ENCODE measurements at places on chromosomes 3 and 15. TPM values are rescaled to one million over a fixed set of nuclear protein-coding genes. Genes with fewer than 3 reads are reported as not detected.

GRCh38 chr3:60854791-60855190, 396.5 kb downstream of the FHIT start:
- no peak for DNase-seq

- no peak for DNase-seq
Measured at GRCh38 chr15:73047882-73048281, 4.4 kb upstream of the NEO1 start.

DNA sequence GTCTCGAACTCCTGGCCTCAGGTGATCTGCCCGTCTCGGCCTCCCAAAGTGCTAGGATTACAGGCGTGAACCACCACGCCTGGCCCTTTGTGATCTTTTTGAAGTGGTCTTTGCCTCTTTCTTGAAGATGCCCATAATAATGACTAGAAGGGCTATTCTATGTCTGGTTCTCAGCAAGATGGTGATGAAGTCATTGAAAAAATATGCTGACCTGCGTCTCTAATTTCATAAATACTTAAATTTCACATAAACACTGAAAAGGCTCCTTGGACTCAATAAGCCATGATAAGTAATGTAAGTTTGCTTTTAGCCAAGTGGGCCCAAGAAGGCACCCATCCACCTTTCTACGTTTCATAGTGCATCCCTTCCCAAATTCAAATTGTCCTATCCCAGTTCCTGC, 775 bp upstream of the MAPK6 start:
- no peak for DNase-seq

DNA sequence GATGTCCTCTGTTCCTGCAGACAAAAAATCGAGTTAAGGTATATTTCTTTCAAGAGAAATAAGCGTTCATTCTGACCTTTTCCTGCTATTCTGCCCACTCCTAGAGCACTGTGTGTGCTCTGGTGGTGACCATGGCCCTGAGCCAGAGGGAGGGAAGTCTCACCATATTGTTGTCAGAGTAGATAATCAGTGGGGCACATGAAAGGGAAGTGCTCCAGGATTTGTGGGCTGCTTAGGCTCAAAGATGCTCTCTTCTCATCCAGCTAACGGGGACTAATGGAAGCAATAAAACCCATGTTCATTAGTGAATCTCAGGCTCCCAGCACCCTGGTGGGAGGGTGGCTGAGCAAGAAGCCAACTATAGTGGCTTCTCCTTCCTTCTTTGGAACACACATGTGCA, 70.7 kb upstream of the EOMES start:
- no peak for DNase-seq

DNA sequence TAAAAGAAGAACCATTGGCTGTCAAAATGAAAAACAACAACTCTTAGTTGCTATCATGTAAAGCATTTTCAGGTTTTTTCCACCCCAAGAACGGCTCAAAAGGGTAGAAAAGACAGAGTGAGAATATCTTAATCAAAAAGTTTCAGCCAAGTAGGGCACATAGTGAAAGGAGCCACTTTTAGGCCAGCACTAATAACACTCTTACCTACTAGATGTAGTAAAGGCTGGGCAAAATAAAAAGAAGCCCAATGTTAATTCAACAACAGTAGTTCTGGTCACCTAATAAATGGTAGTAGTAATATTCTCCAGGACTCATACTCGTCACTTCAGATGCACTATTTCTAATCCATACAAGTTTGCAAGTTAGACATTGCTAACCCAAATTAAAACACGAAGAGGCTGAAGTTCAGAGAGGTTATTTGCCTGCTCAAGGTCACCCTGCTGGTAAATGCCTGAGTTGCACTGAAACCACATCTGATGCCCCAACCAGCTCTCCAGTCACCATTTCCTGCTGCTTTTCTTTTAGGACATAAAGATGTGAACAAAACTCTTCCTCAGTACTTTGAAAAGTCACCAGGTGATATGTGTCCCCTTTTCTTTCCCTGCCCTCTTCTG, 7.5 kb downstream of the GOLIM4 start:
- DNase-seq: no peak

DNA sequence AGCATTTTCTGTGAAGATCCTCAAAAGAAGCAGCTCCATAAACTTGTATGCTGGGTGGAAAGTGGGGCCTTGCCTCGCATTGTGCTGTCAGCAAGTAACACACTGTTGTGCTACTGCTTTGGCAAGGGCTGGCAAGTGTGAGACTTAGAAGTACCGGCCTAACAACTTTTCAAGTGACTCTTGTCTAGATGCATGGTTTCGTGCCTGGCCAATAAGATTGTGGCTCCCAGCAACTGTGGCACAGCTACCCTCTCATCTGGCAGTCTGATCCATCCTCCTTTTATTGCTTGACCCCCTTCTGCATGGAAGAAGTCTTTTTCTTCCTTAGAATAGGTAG, 79.4 kb upstream of the VEPH1 start:
- DNase-seq: no peak

- no peak for DNase-seq
Measured at GRCh38 chr15:83845230-83845629, 191.3 kb downstream of the ADAMTSL3 start.

DNA sequence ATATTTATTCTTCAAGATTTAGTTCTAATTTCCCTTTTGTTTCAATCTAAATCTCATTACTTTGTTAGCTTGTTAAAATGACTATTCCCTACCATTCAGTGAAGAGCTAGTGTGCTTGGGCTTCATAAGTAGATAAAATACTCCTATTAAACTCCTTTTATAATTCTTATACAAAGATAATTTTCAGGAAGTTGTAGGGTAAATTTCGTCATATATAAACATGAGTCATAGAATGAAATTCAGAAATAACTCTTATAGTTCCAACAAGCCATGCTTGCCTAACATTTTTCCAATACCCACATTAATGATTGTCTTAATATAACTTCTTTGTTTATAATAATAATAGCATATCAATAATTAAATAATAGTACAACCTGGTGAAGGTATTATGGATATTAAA, 407.3 kb downstream of the NAALADL2 start:
- DNase-seq: no peak

DNA sequence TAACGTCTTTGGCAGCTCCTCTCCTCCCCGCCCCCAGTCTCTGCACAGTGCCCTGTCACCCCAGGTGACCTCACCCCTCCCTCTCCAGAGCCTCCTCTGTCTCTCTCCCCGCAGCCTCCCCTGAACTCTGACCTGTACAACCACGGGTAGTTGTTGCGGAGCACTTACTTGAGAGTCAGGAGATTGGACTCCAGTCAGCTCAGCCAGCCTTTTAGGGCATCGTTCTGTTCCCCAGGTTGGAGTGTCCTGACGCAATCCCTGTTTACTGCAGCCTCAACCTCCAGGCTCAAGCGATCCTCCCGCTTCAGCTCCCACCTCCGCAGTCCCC, 177.7 kb downstream of the UACA start:
- no peak for DNase-seq

- DNase-seq: no peak
Measured at GRCh38 chr3:125028657-125029056, 27.1 kb downstream of the HEG1 start.

DNA sequence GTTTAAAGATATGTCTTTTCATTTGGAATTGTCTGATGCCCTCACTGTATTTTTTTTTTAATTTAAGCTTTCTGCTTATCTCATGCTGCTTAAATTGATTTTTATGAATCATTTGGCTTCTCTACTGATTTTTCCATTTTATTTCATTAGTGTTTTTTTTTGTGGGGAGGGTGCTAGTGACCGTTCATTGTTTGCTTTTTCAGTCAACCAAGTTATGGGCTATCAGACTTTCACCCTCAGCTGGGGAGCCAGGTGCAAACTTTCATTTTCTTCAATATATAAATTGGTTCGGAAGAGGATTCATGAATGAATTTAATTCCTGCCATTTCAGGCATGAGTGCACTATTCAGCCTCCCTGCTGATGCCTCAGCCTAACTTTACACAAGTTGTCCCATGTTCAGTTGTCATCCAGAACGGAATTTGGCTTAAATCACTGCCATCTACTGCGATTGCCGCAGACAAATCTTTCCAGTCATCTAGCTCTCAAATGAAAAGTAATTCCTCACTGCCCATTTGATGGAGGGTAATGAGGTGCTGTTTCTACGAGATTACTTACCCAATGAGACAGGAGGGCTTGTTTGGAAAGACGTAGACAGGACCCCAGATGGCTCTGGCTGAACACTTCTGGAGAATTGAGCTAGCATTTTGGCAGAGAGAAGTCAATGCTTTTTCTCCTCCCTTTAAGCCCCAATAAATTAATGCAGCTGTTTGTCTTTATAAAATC, 89.9 kb upstream of the RORA start:
- DNase-seq: no peak

GRCh38 chr15:84666373-84666772, 8.4 kb upstream of the NMB start:
- DNase-seq: no peak

GRCh38 chr3:123318374-123318773, 116.6 kb downstream of the SEC22A start:
- DNase-seq: no peak

GRCh38 chr15:69265347-69265955, 33.3 kb upstream of the PAQR5 start:
- DNase-seq: no peak

- no peak for DNase-seq
Measured at GRCh38 chr3:159711560-159712333, 276.9 kb upstream of the IL12A start.

DNA sequence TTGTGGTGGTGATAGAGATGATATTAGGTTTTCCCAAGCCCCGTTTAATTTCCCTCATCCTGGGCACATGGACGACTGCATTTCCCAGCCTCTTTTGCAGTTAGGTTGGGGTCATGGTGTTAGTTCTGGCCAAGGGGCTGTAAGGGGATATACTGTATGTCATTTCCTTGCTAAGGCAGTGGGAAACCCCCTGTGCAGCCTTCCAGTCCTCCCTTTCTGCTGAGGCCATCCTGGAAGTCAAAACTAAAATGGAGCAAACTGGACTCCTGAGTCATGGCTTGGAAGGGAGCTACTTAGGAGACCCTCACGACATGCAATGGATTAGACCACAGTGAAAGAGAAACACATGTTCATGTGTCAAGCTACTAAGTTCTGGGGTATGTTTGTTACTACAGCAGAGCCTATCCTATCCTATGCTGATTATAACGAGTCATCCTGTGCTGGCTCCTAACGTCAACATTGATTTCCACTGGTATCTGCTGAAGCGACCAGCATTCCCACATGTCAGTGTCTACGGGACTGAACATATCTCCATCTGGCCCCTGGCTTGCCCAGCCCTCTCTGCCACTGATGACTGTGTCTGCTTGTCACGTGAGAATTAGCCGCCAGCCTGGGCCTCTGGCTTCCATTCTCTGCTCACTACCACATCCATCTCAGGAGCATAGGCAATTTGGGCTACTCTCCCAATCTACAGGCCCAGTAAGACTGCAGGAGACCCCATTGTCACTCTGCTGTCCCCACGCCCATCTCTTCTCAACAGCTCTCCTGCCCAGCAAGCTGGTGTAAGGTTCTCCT, 85.6 kb upstream of the MEF2A start:
- no peak for DNase-seq

DNA sequence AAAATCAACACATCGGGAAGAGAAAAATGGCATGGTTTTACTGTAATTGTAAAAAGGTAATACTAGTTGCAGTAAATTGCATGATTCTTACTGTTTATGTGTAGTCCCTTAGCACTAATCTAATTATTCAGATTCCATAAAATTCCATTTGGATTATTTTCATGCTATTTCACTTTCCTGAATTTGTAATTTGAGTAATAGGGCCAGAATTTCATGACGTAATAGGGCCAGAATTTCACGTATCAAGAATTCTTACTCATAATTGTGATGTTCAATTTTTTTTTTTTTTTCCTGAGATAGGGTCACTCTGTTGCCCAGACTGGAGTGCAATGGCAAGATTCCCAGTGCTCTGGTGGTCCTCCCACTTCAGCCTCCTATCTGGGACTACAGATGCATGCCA, 2.9 kb upstream of the U2SURP start:
- no peak for DNase-seq

- no peak for DNase-seq
Measured at GRCh38 chr15:74430510-74430951, 3.2 kb downstream of the SEMA7A start.

- DNase-seq: no peak
Measured at GRCh38 chr15:26615188-26615926, 157.5 kb downstream of the GABRB3 start.

- no peak for DNase-seq
Measured at GRCh38 chr3:4517643-4518311, 24.6 kb downstream of the ITPR1 start.

DNA sequence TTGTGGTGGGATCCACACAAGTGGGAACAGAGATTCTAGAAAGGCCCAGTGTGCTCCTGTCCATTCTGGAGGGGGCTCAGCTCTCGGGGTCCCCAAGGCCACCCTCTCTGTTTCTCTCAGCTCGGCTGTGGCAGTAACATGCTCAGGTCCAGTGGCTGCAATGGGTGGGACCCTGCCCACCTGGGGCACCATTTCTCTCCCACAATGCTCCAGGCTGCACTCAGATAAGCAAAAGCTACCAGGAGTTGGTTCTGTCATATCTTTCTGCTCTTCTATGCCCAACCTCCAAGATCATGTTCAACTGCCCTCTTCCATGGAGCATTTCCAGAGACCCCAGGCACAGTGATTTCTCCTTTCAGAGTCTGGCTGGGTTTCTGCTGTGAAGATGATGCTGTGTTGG, 40.8 kb downstream of the ITGA11 start:
- DNase-seq: no peak

- no peak for DNase-seq
Measured at GRCh38 chr3:13638927-13639326, 90.0 kb downstream of the FBLN2 start.

Gene CIDEC
- total RNA-seq: 6.7 TPM

Gene SPRED1
- total RNA-seq: 9.9 TPM

Gene AHSG
- total RNA-seq: not detected

Gene DET1
- 6.5 TPM for total RNA-seq

Gene CCRL2
- total RNA-seq: 1.2 TPM

Gene TEX55
- not detected for total RNA-seq

Gene ZCWPW2
- total RNA-seq: 2.0 TPM

Gene GPR27
- 3.7 TPM for total RNA-seq

All from Right ventricle myocardium inferior (tissue), 1 donor.